ENCODE measurements at places on chromosomes 4 and X.

- DNase-seq: no peak
Observed at GRCh38 chr4:80221161-80221560, 23.9 kb downstream of the PRDM8 start.

DNA sequence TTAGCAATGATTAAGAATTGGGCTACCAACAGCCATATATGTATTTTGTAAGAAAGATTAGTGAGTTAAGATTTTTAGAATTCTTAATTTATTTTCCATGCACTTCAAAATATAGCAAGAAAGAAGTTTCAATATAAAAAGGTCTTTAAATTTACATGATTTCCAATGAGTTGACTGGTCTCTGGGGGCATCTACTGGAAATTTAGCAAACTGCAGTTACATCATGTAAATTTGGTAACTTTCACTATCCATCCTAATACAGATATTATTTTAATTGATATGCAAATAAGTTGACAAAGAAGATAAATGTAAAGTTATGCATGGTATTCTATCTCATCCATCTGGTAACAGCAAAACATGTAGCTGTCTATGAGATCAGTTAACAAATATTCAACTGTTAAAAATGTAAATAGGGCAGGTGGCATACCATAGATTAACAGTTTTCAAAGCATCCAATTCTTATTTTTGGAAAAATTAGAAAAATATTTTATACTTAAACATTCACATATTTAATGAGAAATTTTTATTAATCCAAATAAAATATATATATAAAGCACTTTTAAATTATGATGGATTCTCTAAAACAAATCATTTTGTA, 29.1 kb downstream of the TTC29 start:
- DNase-seq: no peak

DNA sequence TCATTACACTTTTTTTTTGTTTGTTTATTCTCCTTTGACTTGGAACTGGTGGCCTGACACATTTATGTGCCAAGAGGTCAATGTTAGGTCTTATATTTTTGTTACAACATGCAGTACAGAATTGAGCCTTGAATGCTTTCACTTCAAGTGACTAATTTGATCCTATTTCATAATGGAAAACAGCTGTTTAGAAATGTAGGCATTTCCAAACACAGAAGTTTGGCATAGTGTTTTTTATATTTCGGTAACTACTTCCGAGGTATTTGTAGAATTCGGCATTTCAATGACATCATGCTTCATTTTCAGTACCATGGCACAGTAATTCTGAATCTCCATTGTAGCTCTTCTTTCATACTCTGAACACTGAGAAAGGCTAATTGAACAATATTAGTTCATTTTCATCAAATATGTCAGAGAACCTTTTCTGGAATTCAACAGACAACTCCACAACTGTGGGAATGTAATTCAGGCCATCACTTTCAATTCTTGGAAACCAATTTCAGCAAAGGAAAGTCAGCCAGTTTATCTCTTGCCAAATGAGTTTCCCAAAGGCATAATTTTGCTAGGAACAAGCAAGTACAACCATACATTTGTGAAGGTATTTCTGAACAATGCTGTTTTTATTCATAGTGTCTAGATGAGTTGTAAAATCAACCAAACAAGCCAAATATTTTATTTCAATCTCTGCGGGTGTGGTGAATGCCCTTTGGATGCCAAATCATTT, 11.4 kb downstream of the FAM120C start:
- no peak for DNase-seq

GRCh38 chrX:129976441-129976840, 6.0 kb upstream of the BCORL1 start:
- DNase-seq: no peak

- no peak for DNase-seq
Observed at GRCh38 chr4:72564789-72565188, 4.2 kb downstream of the ADAMTS3 start.

DNA sequence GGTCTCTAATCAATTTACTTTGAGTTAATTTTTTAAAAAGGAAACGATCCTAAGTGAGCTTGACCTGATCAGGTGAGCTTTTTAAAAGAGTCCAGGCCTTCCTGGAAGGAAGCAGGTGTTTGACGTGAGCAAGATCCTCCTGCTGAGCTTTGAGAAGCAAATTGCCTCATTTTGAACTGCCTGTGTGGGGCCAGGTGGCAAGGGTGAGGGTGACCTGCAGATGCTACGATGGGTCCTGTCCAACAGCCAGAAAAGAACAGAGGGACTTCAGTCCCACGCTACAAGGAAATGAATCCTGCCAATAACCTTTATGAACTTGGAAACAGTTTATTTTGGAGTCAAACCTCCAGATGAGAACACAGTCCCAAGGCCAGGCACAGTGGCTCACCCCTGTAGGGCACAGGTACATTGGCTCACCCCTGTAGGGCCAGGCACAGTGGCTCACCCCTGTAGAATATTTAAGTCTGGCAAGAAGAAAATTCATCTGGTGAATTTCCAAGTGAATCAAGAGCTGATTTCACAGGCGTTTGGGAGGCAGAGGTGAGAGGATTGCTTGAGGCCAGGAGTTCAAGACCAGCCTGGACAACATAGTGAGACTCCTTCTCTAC, 58.1 kb downstream of the CASP3 start:
- no peak for DNase-seq

DNA sequence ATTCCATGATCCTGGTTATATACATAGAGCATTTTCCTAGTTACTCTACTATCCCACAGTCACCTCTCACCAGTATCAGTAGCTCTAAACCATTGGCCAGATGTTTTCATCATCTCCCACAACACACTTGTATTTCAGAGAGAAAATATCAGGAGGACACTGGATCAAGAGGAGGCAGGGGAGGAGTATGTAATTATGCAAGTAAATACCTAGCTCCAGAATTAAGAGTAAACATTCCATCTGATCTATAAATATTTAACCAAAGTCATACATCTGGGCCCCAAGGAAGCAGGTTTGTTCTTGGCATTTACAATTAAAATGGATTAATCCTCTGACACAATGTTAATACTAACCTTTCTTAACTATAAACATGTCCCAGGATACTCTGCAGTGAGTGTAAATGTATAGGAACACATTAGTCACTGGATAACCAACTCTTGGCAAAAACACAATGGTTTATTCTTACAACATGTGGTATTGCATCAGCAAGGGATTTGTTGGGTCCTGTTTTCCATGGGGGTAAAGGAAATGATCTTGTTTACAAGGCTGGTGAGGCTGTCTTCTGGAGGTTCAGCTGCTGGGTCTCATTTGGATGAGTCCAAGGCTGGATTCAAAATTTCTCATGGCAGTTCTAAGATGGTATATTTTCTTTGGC, 170.1 kb downstream of the ATG4A start:
- no peak for DNase-seq

GRCh38 chr4:122548886-122549630, 71.8 kb downstream of the IL21 start:
- DNase-seq: no peak

GRCh38 chr4:142314686-142315085, 531.4 kb downstream of the INPP4B start:
- DNase-seq: no peak

DNA sequence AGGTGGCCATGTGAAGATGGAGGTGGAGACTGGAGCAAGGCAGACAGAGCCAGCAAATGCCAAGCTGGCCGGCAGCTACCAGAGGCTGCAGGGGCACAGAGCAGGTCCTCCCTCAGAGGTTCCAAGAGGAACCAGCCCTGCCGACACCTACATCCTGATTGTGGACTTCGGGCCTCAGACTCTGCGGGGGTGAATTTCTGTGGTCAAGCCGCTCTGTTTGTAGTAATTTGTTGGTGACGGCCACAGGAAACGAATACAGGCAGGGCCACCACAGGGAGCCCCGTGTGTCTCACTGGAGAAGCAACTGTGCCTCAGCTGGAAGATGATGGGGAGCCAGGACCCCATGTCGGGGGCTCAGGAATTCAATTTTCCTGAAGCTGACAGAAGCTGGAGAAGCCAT, 28.3 kb downstream of the ZFYVE28 start:
- no peak for DNase-seq

GRCh38 chr4:181157647-181158046, 1085.6 kb upstream of the TENM3 start:
- no peak for DNase-seq

- no peak for DNase-seq
Observed at GRCh38 chr4:186132577-186133242, 28.2 kb downstream of the FAM149A start.

DNA sequence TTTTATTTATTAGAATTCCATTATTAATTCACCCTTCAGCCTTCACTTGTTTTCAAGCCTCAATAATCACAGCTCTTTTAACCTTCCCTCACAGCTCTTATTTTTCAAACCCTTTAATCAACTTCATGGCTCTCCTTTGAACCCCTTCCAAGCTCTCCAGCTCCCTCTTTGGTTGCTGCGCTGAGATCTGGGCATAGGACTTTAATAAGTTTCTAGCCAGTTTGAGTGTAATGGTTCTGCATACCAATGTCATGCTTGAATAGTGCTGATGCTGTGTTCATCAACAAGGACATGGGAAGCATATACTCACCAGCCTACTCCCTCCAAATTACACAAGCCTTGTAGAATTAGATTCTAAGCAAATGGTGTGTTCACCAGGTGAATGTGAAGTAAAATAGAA, 3.5 kb upstream of the RNF212 start:
- DNase-seq: no peak

DNA sequence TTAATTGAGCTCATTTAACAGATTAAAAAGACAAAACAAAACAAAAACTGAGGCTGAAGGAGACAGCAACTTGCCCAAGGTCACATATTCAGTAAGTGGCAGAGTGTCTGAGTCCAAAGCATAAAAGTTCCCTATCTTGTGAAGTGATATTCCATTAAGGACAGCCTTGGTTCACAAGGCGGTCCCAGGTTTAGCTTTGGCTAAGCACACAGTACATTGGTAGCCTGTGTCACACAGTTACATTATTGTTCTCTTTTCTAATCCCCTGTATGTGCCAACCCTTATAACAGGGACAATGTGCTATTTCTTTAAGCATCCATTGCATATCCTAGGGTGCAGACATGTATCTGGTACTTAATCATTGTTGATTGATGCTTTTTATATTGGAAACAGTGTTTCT, 139.9 kb downstream of the NPNT start:
- DNase-seq: no peak

- DNase-seq: no peak
Observed at GRCh38 chr4:79502081-79502480, 94.1 kb upstream of the GK2 start.

DNA sequence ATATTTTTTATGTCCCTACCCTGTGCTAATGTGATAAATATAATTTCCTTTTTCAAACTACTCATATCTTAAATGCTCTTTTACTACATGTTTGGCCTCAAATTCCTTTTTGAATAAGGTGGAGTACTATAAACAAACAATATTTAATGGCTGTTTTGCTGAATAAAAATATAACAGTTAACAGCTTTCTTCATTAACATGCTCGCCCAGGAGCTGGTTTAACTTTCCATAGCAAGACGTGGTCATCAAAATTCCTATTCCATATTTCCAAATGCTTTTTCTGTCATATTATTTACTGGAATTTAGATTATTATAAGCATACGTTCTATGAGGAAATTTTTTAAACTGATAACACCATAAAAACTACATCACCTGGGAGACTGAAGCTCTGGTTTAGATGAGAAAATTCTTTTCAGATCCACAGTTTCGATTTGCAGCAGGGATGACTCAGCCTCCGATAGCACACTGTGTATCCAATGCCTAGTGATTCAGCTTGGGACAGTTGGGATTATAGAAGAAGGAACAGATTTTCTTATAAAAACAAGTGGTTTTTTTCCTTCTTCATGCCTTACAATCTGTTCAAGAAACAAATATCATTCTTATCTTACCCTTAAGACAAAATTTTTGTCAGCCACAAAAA, 129.1 kb downstream of the FBXO8 start:
- no peak for DNase-seq

Measured in GM12892 (cell line).